NCI-H1092 treated with DMSO at 0.1 percent for 48 hours (cell line): ENCODE measurements at places on chromosomes 2 and 18.

DNA sequence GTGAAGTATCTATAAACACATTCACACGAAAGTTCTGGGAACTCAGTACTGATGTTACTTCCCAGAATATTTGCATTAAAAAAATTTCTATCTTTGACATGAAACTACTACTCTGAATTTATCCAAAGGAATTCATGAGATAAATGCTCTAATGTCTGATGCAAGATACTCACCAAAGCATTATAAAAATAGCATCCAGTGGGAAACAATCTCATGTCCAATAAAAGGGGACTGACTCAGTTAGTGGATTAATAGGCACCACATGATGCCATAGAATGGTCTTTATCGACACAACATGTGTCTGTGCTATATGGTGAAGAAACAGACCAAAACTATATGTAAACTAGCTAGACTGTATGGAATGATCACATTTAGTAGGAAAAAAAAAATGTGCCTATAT, 33.9 kb downstream of the LAMA3 start:
- no peak for DNase-seq

DNA sequence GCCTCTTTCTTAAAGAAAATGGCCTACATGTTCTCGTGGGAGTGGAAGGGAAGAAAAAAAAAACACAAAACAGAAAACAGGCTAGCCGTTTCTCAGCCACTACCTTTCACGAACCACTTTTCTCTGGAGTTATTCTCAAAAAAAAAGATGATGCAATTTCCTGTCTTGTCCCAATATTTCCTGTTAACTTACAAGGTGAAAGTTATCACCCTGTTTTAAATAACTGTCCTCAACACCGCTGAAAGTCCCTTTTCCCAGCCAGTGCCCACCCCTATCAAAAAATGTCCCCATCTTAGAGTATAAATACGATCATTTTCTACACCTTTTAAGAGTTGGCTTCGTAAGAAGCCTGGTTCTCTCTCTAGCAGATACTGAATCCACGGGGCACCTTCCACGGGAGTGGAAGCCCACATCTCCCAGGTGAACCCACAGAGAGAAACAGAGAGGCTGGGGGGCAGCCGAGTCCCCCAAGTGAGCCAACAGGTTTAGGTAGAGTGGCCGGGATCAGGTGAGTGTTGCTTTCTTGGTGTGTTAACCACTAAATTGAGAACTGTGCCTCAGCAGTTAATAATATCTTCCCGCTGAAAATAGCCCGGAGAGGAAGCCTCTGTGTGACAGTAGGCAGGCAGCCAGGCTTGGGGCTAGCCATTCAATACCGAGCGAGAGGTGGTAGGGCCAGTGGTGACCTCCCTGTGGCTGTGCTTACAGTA, 15.9 kb downstream of the SMAD7 start:
- DNase-seq: no peak

- no peak for DNase-seq
Observed at GRCh38 chr2:11584525-11585056, 50.7 kb downstream of the GREB1 start.

DNA sequence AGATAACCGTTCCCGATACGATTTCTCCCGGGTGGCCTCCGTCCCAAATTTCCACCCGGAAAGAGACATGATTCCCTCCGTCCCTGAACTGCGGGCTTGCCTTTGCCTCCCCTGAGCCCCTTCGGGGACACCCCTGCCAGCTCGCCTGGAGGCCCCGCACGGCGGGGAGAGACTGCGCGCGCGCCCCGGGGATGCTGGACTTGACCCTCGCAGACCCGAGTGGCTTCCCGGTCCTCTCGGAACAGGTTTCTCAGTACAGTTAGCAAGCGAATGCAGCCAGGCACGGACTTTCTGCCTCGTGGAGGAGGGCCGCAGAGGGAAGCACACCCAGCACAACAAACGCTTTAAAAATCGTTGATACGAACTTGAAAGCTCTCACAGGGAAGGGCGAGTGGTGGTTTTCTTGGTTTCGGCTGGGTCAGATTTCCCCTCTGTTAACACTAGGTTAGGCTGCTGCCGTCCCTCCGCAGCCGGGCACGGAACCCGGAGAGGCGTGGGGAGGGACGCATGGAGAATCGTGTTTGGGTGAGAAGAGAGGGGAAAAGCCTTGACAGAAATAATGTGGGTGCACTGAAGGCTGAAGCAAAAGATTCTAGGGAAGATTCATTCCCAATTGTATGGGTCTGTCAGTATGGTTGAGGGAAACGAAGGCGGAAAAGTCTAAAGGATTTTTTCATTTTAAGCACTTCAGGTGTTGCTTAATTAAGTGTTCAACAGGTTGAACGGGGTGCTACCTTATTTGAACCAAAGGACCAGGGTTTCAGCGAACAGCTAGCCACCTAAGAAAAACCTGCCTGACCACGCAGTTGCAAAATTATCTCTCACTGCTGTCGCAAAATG, 916 bp downstream of the TNFRSF11A start:
- DNase-seq: peak; percentile 58

- DNase-seq: no peak
Observed at GRCh38 chr2:230927711-230928341, 2.8 kb upstream of the GPR55 start.

- DNase-seq: no peak
Observed at GRCh38 chr18:67599277-67599676, 82.8 kb upstream of the DSEL start.

GRCh38 chr18:12052866-12053265, 40.8 kb upstream of the ANKRD62 start:
- no peak for DNase-seq

DNA sequence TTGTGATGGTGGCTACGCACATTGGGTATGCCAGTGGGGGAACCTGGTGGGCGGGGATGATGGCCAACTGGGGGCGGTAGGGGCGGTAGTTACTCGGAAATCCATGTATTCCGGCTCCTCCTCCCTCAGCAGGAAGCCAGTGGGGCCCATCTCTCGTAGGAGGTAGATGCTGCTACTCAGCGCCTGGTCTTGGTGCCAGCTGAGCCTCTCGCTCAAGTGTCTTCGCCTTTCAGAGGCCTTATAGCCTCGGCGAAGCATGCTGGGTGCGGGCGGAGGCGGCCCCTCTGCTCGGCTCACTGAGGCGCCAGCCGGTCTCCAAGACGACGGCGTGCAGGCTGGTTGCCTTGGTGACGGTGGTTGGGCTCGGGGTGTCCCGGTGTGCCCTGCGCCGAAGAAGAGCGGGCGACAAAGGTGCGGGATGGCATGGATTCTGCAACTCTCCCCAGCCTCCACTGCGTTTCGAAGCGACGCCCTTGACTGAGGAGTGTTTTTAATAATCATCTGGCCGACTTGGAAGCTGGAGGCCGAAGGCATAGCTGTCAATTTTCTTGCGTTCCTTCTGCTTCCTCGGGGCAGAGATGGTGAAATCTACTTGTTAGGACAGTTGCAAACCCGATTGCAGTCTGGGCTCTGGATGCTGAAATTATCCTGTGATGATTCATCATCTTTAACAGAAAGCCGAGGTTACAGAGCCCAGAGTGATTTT, at the start of gene ZSWIM2:
ZSWIM2 (minus strand) TSS at position 298 of the 706 bp plus-strand sequence; CDS start at position 258, 40 bp downstream.
- peak; percentile 76 for DNase-seq
